ENCODE measurements at places on chromosomes 12 and 14.

- no peak for DNase-seq
These were observed 246.3 kb upstream of the CLEC14A start for GRCh38 chr14:38502239-38502638.

DNA sequence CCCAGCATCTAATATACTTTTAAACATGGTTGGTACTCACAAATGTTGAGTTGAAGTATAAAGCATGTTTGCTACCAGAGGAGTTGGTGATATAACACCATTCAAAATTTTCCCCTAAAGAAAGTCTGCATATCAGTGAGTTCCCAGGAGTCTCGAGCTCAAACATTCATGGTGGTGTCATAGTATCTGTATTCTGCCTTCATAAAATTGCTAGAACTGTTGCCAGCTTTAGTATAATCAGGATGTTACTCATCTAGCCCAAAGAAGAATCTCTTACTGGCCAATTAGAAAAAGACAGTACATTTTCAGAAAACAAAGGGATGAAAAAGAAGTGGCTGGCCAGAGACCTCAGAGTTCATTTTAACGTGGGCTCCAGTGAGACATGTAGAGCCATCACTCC is 374.7 kb downstream of the KCNH5 start:
- DNase-seq, result no peak

GRCh38 chr12:68163560-68164081 is 4.1 kb upstream of the IFNG start:
- DNase-seq, result no peak

GRCh38 chr14:93067088-93067487 is 48.6 kb downstream of the ITPK1 start:
- DNase-seq, result no peak

DNA sequence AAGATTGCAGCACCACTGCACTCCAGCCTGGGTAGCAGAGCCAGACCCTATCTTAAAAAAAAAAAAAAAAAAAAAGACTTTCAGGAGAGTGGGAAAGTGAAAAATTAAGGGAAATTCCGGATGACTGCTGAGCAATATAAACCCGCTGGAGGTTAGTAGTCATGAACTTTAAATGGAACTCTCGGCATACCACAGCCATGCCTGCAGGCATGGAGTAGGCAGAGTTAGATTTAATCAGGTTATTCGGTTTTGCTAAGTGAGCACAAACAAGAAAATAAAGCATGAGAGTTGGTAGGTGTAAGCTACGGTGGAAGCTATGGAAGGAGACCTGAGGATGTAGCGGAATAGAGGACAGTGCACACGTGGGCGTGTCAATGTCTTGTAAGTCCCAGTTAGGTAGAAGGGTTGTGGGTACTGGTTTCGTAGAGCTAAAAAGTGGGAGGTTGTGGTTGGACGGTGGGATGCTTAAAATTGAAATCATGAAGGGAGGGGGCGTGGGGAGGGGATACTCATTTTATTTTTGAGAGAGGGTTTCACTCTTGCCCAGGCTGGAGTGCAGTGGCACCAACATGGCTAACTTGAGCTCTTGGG is 11.8 kb upstream of the TUBA1C start:
- DNase-seq, result no peak

- no peak for DNase-seq
These were observed 30.4 kb downstream of the XRCC3 start for GRCh38 chr14:103684871-103685270.

- no peak for DNase-seq
These were observed 833.0 kb downstream of the SLC6A15 start for GRCh38 chr12:84079626-84080025.

DNA sequence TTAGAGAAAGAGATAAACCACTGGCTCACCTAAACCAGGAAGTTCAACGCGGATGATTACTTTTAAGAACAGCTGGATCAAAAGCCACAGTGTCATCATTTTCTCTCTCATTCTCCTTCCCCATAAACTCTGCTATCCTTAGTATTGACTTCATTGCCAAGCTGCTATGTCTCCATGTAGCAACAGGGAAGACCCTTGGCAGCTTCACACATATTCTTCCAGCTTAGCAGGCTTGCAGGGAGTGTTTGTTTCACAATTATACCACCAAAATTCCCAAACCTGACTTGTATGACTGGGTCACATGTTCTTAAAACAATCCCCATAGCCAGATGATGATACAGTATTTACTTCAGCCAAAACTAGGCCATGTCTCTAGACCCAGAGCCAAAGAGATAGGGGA is 235.5 kb downstream of the PAWR start:
- no peak for DNase-seq

GRCh38 chr14:92215579-92215978 is 93.8 kb downstream of the CPSF2 start:
- no peak for DNase-seq

DNA sequence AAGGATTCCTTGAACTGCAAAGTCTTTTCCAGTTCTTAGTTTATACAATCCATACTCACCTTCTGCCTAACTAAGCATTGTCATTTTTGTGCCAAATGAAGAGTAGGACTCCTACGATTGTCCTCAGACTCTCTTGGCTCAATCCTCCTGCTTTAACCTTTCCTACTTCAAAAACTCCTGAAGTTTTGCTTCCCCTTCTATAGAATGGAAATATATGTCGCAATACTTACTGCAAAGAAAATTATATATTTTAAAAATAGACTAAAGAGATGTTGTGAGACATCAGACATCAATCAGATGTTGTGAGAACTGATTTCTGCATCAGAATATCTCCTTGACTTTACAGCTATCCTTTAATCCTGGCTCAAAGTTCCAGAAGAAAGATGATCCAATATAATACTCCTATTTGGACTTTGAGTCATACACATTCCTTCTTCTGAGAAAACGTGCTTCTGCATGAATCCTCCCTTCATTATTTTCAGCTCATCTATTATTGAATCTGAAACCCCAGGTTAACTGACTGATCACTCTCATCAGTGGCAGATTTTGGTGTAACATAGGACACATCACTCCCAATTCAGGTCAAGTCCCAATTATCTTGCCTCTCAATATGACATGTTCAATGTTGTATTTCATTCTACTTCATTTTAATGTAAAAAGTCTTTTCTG is 48.8 kb downstream of the A2M start:
- no peak for DNase-seq

- DNase-seq, result peak; percentile 57
These were observed 100.3 kb downstream of the DAD1 start for GRCh38 chr14:22488522-22489243.

DNA sequence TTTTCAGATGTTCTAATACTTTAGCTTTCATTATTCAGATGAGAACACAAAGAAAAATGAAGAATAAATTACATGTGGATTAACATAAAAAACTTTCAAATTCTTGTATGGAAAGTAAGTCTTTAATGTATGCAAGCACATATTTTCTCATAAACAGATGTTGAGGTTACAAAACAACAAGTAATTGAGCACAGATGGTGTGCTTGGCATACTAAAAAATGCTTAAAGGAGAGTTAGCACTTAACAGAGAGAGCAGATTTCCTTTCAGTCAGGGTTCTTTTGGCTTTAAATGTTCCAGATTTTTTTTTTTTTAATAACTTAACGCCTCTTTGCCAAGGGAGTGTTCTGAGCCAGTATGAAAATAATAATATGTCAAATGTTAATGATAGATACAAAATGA is 96.0 kb downstream of the RASSF9 start:
- peak; percentile 15 for DNase-seq

DNA sequence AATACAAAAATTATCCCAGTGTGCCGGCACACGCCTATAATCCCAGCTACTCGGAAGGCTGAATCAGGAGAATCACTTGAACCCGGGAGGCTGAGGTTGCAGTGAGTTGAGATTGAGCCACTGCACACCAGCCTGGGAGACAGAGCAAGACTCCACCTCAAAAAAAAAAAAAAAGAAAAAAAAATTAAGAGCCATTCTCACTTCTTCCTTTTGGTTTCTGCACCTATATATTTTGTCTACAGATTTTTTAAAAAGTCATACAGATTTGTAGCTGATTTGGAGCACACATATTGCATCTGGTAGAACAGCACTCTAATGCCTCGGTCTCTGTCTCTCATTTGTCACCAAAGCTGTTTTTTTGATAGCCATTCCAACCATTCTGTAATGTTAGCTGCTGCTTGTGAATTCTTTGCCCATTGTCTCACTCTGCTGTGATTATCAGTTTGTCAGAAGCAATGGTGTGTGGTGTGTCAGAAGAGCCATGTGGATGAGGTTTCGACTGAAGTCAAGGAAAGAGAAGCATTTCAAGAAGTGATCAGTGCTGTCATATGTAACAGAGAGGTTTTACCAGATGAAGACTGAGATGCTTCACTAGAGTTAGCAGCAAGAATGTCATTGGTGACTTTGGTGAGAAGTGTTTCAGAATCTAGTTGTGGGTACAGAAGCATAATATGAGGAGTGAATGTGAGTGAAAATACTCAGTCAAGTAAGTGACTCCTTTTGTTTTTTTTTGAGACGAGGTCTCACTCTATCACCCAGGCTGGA is 8.7 kb upstream of the KTN1 start:
- DNase-seq, result no peak

GRCh38 chr14:92792885-92793284 is 1.2 kb upstream of the GOLGA5 start:
- no peak for DNase-seq

GRCh38 chr14:76773956-76774820 is 12.9 kb downstream of the VASH1 start:
- DNase-seq, result no peak

DNA sequence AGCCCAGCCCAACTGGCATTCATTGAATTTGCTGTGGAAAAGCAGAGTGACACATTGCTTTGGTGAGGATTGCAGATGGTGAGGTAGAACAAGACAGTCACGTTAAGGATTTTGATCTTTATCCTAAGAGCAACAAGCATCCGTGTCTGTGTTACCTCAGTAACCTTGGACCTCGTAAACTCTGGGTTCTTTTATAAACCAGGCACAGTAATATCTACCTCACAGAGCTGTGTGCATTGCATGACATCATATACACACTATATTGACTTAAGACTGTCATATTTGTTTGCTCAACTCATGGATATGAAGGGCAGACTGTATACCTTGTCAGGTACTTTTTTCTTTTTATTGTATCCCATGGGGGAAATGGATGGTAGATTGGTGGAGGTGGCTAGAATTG is 156.2 kb downstream of the ETV6 start:
- DNase-seq, result no peak

DNA sequence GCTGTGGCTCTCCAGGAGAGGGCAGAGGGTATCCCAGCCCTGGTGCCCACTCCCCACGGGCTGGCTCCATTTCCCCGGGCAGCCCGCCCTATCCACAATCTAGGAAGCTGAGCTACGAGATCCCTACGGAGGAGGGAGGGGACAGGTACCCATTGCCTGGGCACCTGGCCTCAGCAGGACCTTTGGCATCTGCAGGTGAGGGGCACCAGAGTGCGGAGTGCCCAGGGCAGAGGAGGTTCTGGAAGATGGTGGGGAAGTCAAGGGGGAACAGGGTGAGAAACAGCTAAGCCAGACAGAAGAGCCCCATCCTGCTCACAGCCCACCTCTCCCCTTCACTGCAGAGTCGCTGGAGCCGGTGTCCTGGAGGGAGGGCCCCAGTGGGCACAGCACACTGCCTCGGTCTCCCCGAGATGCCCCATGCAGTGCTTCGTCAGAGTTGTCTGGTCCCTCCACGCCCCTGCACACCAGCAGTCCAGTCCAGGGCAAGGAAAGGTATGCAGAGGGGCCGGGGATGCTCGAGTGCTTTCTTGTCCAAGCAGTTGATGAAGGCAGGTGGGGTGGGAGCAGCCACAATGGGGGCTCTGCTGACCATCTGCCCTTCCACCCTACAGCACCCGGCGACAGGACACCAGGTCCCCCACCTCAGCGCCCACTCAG is 10.3 kb downstream of the TNS2 start:
- no peak for DNase-seq

DNA sequence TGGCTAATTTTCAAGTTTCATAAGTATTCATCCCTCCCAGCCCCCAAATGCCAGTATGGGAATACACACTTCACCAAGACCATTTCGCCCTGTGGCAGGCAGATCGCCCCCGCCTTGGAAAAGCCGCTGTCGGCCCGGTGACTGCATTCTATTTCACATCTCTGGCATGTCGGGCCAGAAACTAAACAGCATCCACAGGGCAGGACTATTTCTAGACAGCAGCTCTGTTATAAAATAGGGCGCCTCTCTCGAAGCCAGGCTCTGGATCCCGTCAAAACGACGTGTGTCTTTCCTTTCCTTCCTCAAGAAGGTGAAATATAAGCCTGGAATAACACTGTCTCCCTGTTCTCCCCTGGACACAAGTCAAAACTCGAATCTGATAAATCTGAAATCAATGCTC is 56.8 kb downstream of the GSC start:
- DNase-seq, result no peak

DNA sequence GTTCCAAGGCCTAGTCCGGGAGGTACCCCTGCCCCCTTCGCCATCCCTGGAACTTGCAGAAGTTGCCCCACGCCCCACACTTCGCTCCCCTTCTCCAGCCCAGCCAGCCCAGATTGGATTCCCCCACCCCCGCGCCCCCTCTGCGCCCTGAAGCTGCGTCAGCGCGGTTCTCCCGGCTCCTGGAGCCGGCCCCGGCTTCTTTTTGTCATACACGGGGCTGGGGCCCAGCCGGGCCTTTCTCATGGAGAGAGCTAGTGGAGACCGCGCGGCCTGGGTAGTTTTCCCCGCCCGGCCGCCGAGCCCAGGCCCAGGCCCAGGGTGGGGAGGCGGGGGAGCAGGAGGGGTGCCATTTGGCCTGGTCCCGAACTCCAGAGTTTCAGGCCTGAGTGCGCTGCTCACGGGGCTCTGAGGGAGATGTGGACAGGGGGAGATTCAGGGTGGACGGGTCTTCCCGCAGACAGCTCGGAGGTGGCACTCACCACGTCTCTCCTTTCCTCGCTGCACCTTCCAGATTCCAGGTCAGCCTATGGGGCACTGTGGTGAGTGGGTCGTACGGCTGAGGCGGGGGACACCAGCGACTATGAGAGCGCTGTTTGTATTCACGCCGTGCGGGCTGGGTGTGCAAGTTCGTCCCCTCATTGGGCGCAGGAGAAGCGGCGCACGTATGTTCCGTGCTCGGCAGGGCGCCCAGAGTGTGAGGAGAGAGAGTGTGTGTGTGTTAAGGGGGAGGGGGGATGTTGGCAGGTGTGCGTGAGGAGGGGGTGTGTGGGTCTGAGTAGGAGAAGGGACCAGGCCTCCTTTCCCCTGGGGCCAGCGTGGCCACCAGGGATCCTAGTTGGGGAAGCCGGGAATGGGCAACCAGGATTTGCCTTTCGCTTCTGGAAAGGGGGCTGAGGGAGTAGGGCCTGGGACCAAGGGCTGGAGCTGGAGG is 785 bp upstream of the LHX5 start:
- no peak for DNase-seq

DNA sequence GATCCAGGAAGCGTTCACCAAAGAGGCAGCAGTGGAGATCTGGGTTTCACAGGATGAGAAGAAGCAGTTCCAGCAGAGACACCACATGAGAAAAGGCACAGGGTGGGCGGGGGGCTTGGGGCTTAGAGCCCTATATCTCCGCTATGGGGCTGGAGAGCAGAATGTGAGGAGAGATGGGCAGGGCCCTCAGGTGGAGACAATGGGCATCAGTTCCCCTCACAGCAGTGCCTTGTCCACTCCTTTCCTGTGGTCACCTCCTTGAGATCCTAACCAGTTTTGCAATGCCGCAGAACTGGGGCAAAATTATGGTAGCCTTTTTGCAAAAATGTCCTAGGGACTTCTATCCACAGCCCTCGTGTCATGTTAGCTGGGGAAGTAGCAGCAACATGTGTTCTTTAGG is 27.5 kb downstream of the DHRS2 start:
- DNase-seq, result no peak

GRCh38 chr12:59583003-59583712 is 12.7 kb upstream of the SLC16A7 start:
- no peak for DNase-seq

GRCh38 chr12:51293696-51294095 is 23.5 kb upstream of the SMAGP start:
- DNase-seq, result no peak

- DNase-seq, result no peak
These were observed 177.9 kb upstream of the KITLG start for GRCh38 chr12:88758176-88758575.

GRCh38 chr12:119578112-119578511 is 15.5 kb upstream of the TMEM233 start:
- no peak for DNase-seq
